ENCODE measurements at places on chromosomes 4 and X.

DNA sequence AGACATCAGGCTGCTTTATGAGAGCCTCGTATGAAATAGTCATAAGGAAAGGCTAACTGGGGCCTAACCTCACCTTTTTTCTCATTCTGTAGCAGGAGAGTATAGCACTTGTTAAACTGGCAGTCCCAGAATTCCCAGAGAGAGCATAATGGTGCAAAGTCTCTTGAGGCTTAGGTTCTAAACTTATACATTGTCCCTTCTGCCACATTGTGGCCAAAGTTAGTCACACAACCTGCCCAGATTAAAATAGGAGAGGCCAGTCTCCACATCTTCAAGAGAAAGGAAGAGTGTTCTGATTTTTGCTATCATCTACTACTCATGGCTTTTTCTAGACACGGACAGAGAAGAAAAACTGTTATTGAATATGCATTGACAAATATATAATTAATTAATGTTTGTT, 1588.9 kb upstream of the PCDH7 start:
- DNase-seq: no peak

DNA sequence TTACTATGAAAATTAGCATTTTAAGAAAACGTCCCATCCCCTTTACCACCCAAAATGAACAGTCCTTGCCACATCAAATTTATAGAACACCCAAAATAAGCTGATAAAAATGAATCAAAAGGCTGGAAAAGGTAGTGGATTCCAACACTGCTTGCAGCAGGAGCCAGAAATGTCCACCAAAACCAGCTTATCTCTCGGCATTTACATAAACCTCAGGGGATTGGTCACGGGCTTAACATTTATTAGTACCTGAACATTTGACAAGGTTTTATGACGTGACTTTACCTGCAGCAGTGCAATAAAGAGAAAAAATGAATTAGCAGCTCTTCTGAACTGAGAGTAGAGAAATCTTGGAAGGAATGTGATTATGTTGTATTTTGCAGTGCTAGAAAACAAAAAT, 31.6 kb downstream of the ATP8A1 start:
- DNase-seq: no peak

GRCh38 chr4:78437608-78438088, 113.9 kb upstream of the ANXA3 start:
- no peak for DNase-seq

GRCh38 chr4:169092889-169093522, 83.0 kb upstream of the CBR4 start:
- no peak for DNase-seq

GRCh38 chrX:134741746-134742145, 83.5 kb upstream of the PLAC1 start:
- no peak for DNase-seq

DNA sequence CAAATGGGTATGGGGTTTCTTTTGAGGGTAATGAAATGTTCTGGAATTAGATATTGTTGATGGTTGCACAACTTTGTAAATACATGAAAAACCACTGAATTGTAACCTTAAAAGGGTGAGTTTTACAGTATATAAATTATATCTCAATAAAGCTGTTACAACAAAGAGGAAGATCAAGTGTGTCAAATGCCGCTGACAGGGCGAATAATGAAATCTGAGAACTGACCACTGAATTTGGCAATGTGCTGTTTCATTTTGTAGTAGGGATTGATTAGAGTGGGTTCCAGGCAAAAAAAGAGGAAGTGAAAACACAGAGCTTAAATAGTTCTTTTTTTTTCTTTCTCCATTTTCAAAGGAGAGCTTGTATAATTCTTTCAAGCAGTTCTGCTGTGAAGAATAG, 161.1 kb upstream of the NAP1L5 start:
- no peak for DNase-seq

GRCh38 chrX:2325076-2325784, 175.5 kb downstream of the DHRSX start:
- peak; percentile 4 for DNase-seq

DNA sequence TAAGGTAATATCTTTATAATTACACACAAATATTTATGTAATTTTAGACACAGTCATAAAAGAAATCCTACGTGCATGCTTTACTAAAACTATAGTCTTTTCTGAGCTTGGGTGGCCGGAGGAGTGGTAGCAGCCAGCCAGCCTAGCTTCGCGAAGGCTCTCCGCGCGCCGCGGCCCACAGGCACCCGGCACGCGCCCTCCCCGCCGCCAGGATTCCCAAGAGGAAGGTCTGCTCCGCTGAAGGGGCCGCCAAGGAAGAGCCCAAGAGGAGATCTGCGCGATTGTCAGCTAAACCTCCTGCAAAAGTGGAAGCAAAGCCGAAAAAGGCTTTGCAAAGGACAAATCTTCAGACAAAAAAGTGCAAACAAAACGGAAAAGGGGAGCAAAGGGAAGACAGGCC, 8.7 kb upstream of the PJA1 start:
- no peak for DNase-seq

GRCh38 chrX:39018541-39018940, 217.3 kb downstream of the MID1IP1 start:
- DNase-seq: no peak

- no peak for DNase-seq
Observed at GRCh38 chr4:81503586-81503985, 31.9 kb upstream of the RASGEF1B start.

GRCh38 chr4:116064331-116064730, 950.9 kb upstream of the NDST4 start:
- DNase-seq: no peak

DNA sequence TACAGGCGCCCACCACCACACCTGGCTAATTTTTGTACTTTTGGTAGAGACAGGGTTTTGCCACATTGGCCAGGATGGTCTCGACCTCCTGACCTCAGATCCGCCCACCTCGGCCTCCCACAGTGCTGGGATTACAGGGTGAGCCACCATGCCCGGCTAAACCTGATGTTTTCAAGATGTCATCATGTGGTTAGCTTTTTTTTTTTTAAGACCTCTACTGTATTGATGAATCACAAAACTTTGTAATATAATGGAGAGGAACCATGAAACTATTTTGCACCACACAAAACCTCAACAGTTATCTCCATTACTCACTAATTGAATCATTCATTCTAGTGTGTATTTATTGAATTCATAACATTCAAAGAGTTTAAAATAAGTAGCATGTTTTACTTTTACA, 94.7 kb upstream of the NEIL3 start:
- no peak for DNase-seq
